ENCODE measurements at places on chromosomes 13 and 19. TPM values are rescaled to one million over a fixed set of nuclear protein-coding genes. Genes with fewer than 3 reads are reported as not detected.

- no peak for DNase-seq
Measured at GRCh38 chr13:102333320-102334198, 68.3 kb downstream of the FGF14 start.

GRCh38 chr19:15837221-15837731 is 21.8 kb upstream of the OR10H1 start:
- no peak for DNase-seq

DNA sequence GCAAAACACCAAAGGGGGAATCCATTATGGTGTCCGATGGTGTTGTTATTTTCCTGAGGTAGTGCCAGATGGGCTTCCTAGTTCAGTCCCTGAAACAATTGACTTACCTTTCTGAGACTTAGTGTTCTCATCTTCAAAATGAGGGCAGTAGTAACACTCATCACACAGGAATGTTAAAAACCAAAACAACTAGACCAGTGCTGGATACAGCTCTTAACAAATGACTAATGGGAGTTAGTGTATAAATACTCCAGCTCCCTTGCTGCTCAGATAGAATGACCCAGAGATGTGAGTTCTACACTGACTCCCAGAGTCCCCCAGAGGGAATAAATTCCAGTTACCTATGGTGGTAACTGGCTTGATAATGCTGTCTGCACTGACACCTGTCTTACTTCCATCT is 49.9 kb downstream of the MBD3L2B start:
- DNase-seq = no peak

- peak; percentile 4 for DNase-seq
Measured at GRCh38 chr13:27744801-27745200, 47.5 kb upstream of the GSX1 start.

DNA sequence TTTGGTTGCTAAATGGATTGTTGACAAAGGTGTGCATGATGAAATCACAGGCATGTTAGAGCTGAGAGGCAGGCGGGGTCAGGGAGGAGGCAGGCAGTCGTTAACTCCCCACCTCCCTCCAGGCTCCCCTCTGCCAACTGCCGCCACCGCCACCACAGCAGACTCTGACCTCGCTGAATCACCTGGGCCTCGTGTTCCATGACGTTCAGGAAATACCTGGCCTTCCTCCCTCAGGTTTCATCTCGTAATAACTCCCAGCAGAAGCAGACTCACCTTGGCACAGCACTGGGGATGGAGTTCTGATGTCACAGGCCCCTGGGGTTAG is 198.5 kb downstream of the KATNAL1 start:
- peak; percentile 48 for DNase-seq

DNA sequence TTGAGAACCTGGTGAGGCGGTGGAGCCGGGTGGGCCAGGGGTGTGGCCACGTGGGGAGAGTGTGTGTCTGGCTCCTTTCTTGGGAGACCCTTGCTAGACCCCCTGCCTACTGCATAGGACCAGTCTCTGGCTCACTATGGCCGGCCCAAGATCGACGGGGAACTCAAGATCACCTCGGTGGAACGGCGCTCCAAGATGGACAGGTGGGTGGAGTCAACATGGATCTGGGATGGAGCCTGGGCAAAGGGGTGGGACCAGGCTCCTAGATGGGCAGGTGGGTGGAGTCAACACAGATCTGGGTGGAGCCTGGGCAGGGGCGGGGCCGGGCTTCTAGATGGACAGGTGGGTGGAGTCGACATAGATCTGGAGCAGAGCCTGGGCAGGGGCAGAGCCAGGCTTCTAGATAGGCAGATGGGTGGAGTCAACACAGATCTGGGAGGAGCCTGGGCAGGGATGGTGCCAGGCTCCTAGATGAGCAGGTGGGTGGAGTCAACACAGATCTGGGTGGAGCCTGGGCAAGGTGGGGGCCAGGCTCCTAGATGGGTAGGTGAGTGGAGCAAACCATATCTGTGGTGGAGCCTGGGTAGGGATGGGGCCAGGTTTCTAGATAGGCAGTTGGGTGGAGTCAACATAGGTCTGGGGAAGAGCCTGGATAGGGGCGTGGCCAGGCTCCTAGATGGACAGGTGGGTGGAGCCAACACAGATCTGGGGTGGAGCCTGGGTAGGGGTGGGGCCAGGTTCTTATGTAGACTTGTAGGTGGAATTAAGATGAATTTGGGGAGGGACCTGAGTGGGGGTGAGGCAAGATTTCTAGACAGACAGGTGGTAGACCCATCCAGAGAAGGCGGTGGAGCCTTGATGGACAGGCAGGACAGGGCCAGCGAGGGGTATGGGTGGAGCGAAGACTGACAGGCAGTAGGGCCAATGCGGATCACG is 56.5 kb downstream of the VAV1 start:
- DNase-seq = no peak

DNA sequence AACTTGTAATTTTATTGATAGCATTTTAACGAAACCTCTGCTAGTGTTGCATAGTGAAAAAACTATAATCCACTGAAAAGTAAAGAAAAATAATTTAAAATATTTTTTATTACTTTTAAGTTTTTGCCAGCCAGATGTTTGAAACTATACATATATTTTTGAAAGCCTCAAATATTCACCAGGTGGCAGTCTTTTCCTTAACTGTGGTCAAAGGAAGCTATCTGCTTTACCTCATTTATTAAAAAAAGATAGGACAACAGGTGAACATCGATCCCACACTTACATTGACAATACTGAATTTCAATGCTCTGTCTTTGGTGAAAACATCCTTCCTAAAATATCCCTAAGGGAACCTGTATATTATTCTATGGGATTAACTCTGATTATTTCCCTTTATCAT is 100.5 kb downstream of the TRPC4 start:
- no peak for DNase-seq

DNA sequence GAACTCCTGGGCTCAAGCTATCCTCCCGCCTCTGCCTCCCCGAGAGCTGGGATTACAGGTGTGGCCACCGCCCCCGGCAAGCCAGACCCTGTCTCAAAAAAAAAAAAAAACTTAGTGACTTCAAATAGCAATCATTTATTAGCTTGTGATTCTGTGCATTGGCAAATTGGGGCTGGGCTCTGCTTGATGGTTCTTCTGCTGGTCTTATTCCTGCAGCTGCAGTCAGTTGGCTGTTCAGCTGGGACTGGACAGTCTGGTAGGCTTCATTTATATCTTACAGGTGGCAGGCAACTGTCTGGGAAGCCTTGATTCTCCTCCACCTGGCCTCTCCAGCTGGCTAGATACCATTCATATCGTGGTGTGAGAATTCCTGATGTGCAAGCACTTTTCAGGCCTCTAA is 7.4 kb downstream of the DHDH start:
- no peak for DNase-seq

DNA sequence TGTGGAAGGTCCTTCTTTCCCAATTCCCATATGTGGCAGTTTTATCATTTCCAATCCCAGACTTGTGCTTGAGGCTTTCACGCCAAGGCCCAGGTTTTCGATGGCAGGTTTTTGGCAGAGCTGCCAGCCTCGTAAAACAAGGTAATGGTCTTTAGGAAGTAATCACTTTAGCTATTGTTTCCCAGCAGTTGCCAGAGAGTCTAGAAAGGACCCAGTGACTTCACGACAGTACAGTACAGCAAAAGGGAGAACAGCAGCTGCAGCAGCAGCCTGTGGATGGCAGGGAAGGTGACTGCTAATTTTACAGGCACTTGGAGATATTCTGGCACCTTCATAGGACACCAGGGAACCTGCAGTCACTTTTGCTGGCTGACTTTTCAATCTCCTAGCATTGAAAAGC is 291.6 kb upstream of the MAB21L1 start:
- DNase-seq = no peak

DNA sequence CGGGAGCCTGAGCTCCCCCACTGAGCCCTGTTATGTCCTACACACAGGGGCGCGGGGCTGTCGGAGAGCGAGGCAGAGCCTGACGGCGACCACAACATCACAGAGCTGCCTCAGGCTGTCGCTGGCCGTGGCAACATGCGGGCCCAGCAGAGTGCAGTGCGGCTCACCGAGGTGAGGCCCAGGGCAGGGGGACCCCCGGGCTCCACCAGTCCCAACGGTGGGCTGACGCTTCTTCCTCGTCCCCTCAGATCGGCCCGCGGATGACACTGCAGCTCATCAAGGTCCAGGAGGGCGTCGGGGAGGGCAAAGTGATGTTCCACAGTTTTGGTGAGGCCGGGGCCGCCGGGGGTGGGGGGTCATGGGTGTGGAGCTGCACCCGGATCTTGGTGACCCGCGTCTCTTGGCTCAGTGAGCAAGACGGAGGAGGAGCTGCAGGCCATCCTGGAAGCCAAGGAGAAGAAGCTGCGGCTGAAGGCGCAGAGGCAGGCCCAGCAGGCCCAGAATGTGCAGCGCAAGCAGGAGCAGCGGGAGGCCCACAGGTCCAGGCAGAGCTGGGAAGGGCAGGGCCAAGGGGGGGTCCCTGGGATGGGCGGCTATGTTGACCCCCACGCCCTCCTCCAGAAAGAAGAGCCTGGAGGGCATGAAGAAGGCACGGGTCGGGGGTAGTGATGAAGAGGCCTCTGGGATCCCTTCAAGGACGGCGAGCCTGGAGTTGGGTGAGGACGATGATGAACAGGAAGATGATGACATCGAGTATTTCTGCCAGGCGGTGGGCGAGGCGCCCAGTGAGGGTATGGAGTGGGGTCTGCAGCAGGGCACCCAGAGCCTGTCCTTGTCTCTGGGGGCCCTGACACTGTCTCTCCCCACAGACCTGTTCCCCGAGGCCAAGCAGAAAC is 1.2 kb upstream of the P2RY11 start:
- no peak for DNase-seq

GRCh38 chr19:23817519-23817918 is 58.8 kb upstream of the ZNF681 start:
- DNase-seq = no peak

DNA sequence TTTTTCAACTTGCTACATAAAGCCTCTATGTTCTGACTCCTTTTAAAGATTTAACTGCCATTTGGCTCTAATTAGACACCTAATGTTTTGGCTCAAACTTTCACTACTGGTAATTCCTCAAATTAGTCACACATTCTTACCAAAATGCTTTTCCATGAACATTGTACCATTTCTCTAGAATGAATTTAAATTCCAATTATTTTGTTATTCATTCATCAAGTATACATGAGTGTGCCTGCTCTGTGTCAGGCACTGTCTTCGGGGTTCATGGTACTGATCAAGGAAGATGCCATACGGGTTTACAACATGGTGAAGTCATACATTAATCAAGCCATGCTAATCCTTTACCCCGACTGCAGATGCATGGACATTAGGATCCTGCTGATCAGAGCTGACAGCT is 69.1 kb upstream of the POSTN start:
- no peak for DNase-seq

GRCh38 chr19:664913-665443 is 2.0 kb upstream of the RNF126 start:
- peak; percentile 86 for DNase-seq

GRCh38 chr19:10372690-10373089 is 7.7 kb downstream of the TYK2 start:
- no peak for DNase-seq

- no peak for DNase-seq
Measured at GRCh38 chr13:98447881-98448641, 128.8 kb downstream of the STK24 start.

- DNase-seq = no peak
Measured at GRCh38 chr13:111555268-111555808, 234.9 kb downstream of the TEX29 start.

- no peak for DNase-seq
Measured at GRCh38 chr13:78085434-78086225, 167.0 kb upstream of the EDNRB start.

DNA sequence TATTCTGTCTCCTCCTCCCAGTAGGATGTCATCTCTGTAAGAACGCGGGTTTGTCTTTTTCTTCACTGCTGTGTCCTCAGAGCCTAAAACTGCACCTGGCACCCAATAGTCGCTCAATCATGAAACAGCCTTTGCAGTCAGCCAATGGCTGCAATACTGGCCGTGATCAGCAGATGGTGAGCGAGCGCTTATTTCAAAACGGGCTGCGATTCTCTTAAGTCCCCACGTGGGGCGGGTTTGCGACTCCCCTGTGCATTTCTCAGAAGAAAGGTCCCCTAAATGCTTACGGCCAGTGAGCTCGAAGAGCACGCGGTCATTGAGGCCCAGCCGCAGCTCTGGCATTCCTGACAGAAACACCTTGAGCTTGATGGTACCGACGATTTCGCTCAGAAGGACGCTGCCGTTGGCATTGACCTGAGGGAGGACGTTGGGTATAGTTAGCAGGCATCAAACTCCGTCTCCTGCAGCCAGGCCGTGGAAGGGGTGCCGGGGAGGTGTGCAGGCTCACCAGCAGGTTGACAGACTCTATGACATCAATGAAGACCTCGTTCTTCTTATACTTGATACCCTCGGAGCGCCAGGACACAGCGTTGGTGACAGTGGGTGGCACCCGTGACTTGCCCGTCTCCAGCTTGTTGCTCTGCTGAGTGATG is 6.0 kb downstream of the AP1M2 start:
- DNase-seq = peak; percentile 91

GRCh38 chr19:28667348-28667977 is 545.5 kb downstream of the UQCRFS1 start:
- no peak for DNase-seq

GRCh38 chr13:53494406-53494805 is 465.8 kb downstream of the OLFM4 start:
- DNase-seq = no peak

DNA sequence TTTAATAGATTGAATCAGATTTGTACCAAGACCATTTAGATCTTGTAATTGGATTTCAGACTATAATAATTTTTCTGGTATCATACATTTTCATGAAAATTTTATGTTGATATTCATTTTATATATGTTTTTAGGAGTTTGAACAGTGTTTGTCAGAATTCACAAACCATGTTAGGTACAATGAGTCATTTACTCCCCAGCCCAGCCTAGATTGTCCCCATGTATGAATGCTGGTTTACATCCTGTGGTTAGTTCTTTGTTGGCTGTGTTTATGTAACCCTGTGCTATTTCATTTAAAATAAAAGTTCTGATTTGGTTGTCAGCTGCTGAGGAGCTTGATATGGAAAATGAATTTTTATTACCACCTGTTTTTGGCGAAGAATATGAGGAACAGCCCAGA is 96.7 kb downstream of the GJA3 start:
- no peak for DNase-seq

DNA sequence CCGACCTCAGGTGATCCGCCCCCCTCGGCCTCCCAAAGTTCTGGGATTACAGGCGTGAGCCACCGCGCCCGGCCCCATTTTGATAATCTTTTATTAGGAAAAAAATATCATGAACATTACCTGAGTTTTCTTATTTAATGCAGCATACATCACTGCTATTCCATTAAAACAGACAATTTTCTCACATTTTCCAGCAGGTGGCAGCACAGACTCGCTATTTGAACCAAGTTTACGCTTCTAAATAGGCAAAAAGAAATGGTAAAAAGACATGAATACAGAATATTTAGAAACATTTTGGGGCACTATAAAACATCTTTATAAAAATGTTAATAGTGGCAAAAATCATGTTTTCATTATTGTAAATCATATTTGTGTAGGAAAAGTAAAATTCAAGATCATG is 903.1 kb downstream of the SLITRK6 start:
- DNase-seq = peak; percentile 52

- no peak for DNase-seq
Measured at GRCh38 chr13:76830805-76831204, 55.4 kb downstream of the KCTD12 start.

DZIP1 gene
- polyA plus RNA-seq = 73.8 TPM

TPTE2 gene
- 1.2 TPM for polyA plus RNA-seq

ZFP36 gene
- polyA plus RNA-seq = 20.1 TPM

SPRED3 gene
- polyA plus RNA-seq = 1.2 TPM

COL4A2 gene
- 554 TPM for polyA plus RNA-seq

GRIN2D gene
- polyA plus RNA-seq = 0.52 TPM

WDR88 gene
- polyA plus RNA-seq = 2.1 TPM

PRR36 gene
- polyA plus RNA-seq = 9.6 TPM

SLC25A30 gene
- 29.3 TPM for polyA plus RNA-seq

FGF21 gene
- polyA plus RNA-seq = not detected

GARIN5A gene
- polyA plus RNA-seq = 7.9 TPM

MLNR gene
- polyA plus RNA-seq = 0.30 TPM

CARD8 gene
- polyA plus RNA-seq = 62.7 TPM
